ENCODE measurements at places on chromosomes 7 and 10.

GRCh38 chr7:17269341-17270221 is 28.9 kb upstream of the AHR start:
- DNase-seq, result no peak

DNA sequence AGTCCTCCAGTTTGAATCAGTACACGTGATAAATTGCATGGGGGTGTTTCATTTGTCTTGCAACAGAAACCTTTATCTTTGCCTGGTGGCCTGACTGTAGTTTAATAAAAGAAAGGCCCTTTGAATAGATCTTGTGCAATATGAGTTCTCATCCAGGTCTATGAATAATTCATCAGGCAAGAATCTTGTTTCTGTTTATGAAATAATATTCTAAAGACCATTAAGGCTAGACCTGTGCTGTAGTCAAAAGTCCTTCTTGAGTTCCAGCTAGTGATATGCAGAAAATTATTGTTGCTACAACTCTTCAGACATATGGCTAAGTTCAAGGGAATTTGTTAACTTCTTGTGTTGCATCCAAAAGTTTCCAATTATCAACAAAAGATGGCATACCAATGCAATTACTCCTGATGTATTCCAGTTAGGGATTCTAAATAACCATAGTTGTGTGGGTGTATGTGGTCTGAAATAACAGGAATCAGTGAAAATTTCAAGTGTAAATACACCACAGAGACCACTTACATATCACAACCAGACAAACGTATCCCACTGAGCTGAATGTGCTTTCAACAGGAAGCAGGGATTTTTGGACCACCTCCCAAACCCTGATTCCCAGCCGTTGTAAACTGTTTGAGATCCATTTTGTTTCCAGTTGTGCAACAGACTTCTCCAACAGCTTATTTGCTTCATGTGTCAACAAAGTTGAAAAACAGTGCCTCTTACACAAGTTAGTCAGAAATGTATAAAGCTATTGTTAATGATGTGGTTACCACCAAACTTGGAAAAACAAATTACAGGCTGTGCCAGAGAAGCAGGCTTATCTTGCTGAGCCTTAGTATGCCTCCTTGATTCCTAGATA is 54.7 kb upstream of the BICC1 start:
- DNase-seq, result no peak

GRCh38 chr7:136874393-136875032 is 6.1 kb downstream of the CHRM2 start:
- no peak for DNase-seq

GRCh38 chr7:151705636-151706276 is 171.2 kb downstream of the PRKAG2 start:
- DNase-seq, result no peak

DNA sequence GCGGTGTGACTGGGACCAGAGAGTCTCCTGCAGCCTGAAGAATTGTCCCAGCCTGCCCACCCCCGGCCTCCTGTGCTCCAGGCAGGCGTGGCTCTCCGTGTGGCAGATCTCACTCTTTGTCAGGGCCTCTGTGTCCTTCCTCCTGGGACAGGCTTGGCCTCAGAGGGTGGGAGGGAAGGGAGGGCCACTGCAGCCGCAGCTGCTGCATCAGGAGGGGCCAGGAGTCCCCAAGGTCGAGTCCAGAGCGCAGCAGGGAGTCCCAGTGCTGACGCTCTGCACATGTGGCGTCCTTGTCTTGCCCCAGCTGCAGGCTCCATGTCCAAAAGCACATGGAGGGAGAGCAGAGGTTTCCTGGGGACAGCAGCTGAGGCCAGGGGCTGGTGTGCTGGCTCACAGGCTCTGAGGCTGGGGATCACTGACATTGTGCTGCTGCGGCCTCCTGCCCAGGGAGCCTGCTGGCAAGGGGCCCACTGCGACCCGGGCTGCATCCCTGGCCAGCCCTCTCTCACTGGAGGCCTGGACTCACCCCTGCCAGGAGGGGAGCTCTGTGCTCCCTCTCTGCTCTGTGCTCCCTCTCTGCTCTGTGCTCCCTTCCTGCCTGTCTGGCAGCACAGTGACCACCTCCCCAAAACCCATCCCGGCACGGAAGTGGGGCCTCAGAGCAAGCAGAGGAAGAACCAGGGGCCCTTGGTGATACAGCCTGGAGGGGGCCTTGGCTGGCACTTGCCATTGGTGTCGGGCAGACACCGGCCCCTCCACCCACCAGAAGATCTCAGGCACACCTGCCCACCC is 114.6 kb upstream of the RET start:
- no peak for DNase-seq

DNA sequence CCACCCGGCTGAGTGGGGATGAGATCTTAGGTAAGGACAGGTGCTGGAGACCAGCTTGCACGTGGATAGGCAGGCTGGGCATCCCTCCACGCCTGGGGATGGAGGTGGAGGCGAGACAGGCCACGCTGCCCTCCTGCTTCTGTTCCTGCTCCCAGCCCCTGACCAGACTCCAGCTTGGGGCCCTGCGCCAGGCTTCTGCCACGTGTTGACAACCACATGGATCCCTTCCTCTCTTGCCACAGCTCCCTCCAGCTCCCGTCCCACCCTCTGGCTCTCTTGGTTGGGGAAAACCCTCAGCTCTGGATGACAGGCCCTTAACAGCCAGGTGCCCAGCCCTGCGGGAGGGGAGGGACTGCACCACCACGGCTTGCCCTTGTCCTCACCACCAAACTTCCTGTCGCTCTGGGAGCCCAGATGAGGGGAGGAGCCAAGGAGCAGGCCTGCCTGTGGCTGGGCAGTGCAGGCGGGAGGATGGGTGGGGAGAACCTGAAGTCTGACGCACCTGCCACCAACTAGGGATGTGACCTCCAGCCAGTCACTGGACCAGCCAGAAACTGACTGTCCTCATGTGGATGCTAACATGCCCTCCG is 36.0 kb downstream of the KCNH2 start:
- DNase-seq, result peak; percentile 26

- no peak for DNase-seq
These were observed 108.2 kb downstream of the LHPP start for GRCh38 chr10:124569623-124570470.

DNA sequence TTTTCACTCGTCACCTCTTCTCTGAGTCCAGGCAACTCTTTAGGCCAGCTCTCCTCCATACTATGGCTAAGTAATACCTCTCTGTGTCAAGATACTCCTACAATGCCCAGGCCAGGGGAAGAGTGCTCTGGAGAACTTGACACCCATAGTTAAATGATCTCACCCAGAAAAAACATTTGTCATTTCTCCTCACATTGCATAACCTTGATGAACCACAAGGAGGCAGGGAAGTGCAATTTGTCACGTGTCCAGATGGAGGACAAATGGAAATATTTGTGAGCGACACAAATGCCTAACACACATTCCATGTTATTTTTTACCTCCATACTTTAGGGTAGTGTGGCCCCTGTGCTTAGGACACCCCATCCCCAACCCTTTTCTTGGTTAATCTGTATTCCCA is 78.3 kb downstream of the HTR7 start:
- no peak for DNase-seq

DNA sequence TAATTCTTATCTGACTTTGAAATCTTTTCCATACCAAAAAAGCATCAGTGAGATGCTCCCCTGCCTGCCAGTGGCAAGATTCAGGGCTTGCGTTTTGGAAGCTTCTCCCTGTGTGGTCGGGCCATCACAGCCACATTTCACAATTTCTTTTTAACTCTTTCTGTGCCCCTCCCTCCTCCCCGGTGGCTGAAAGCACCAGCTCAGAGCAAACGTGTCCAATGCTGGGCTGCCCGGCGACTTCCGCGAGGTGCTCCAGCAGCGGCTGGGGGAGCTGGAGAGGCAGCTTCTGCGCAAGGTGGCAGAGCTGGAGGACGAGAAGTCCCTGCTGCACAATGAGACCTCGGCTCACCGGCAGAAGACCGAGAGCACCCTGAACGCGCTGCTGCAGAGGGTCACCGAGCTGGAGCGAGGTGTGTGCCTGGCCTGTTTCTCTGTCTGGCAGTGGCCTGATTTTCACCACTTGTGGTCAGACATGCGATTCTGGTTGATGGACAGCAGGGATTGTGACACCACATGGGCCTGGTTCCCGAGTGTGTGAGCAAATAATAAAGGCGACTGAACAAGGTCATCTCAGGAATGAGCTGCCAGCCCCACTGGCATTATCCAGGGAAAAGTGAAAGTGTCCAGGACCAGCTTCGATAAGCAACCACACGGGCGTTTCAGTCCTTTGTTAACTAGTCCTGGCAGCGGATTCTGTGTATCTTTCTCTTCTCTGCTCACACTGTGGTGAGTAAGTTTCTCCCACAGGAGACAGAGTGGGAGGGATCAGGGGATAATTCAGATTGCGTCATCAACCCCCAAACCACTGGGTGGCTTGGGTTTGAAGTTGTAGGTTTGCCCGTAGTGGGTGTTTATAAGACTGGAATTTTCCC is 2.6 kb downstream of the NPTX2 start:
- DNase-seq, result no peak

DNA sequence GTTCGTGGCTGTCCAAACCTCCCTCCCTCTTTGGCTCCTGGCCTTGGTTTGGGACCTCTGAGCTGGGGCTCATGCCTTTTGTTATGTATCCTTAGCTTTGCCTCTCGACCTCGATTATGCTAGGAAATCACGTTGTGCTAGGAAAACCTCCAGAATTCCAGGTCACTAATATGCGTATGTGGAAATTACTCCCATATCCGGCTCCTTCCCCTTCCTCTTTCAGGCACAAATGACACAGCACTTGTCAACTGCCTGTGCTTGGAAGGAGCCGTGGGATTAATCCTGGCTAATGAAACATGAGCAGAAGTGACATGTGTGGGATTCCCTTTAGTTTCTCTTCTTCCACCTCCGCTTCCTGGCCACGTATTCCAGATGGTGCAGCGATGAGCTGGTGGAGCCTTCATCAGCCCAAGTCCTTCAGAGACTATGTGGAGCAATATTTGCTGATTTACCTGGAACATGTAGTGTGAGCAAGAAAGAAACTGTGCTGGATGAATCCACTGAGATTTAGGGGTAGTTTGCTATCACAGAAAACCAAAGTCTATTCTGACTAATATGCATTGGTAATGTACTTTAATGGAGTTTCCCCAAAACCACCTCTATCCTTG is 149.2 kb downstream of the REEP3 start:
- no peak for DNase-seq

DNA sequence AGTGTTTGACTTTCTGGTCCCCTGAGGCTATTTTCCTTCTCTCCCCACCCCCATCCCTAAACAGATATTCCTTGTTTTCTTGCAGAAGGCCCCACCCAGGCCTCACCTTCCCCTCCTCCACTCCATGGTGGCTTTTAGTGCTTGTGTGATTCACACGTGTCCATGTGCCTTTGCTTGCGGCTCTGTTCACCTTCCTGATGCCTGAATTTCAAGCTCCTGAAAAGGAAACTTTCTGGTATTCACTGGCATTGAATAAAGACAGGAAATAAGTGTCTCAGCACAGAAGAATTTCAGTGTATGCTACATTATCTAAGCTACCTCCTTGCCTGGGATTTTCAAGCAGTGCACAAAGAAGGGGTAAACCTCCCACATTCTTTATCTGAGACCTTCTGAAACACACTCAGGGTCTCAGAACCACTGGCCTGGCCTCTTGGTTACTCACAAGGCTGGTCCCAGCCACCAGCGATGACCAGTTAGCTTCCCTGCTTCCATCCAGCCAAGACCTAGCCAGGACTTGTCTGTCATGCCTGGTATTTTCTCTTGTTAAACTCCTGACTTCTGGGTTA is 17.2 kb upstream of the UBE2H start:
- no peak for DNase-seq

DNA sequence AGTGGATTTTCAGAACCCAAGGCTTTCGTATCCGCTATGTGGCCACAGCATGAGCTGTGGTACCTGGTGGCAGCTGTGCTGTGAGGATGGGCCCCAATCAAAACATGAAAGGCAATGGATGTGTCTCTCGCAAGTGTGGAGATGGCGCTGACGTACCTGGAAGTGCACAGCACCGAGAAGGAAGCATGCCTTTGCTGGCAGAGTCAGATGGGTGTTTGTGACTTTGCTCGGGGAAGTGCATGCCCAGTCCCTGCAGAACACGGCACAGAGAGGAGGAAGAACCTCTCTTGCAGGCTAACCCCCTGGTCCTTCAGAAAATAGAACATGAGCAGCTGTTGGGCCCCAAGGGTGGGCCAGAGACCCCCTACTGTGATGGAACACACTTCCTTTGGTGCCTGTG is 654.1 kb upstream of the ZWINT start:
- no peak for DNase-seq

DNA sequence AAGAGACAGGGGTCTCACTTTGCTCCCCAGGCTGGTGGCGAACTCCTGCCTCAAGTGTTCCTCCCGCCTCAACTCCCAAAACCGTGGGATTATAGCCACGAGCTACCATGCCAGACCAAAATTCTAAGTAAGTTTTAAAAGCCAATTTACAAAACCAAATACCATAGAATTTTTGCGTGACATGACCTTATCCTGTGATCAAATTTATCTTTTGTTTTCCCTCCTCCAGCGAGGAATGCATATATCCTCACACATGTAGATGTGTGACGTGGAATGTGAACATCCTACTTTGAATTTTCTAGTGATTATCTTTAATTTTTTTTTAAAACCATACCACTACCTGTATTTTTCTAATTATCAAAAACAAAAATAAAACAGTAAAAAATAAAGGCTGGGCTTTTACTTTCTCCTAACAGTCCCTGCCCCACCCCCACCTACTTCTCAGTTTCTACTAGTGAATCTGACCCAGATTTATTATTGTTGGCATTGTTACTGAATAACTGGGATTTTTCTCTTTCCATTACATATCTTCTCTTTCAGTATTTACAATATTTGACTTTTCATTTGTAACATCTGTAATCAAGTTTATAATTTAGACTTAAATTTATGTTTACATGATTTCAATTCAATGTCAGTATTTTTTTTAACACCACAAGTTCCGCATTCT is 26.0 kb downstream of the CYTH3 start:
- no peak for DNase-seq

- no peak for DNase-seq
These were observed 20.7 kb upstream of the ZNF212 start for GRCh38 chr7:149218469-149219420.

DNA sequence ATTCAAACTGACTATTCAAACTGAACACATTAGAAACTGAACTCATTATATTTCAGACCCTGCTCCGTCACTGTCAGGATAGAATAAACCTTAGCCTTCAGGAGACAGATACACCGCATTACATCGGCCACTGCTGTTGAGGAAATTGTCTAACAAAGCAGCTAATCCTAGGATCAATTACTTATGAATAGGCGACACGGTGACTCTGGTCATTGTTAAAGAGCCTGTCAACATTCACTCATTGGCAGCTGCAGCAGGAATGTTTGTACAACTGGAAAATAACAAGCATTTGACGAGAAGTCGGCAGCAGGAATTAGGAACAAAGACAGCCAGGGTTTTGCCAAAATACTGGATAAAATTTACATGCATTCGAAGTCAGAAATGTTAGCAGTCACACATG is 112.0 kb upstream of the MKX start:
- no peak for DNase-seq
